Cardiac fibroblast (primary cell): ENCODE measurements at places on chromosomes 16 and 17.

GRCh38 chr16:87789437-87790291, 23.9 kb upstream of the KLHDC4 start:
- peak; percentile 51 for DNase-seq

GRCh38 chr17:27463235-27463677, 7.0 kb downstream of the KSR1 start:
- DNase-seq, result no peak

- DNase-seq, result no peak
Measured at GRCh38 chr16:52558448-52558847, 11.5 kb upstream of the TOX3 start.

DNA sequence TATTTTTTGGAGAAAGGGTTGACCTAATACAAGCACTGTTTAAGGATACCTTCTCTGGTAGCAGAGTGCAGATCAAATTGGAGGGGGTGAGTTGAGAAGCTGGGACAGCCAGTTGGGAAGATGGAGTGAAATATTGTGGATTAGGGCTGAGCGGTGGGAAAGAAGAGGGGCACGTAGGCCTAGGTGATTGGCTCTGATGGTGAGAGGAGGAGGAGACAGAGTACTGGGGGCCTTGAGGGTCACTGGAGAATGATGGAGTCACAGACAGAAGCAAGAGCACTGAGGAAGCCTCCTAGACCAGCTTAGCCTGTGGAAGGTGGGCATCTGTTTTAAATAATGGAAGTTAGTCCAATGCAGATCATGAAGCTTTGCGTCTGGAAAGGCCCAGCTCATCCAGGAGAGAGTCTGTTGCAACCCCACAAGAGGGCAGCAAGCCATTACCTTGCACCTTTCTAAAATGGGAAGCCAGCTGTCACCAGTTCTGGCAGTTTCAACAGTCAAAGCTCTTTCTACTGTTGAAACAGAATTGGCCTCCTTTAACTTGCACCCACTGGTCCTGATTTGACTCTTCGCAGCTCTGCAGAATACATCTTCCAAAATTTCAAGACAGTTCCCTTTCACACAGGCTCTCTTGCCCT, 11.8 kb downstream of the SLC9A5 start:
- peak; percentile 75 for DNase-seq

- DNase-seq, result no peak
Measured at GRCh38 chr16:11310634-11310977, 29.5 kb upstream of the PRM1 start.

- DNase-seq, result peak; percentile 71
Measured at GRCh38 chr17:39080421-39081078, 70.9 kb downstream of the PLXDC1 start.

GRCh38 chr17:17376362-17376761, 73.2 kb downstream of the NT5M start:
- DNase-seq, result peak; percentile 56

GRCh38 chr16:1460602-1461138, 14.2 kb downstream of the CLCN7 start:
- no peak for DNase-seq

DNA sequence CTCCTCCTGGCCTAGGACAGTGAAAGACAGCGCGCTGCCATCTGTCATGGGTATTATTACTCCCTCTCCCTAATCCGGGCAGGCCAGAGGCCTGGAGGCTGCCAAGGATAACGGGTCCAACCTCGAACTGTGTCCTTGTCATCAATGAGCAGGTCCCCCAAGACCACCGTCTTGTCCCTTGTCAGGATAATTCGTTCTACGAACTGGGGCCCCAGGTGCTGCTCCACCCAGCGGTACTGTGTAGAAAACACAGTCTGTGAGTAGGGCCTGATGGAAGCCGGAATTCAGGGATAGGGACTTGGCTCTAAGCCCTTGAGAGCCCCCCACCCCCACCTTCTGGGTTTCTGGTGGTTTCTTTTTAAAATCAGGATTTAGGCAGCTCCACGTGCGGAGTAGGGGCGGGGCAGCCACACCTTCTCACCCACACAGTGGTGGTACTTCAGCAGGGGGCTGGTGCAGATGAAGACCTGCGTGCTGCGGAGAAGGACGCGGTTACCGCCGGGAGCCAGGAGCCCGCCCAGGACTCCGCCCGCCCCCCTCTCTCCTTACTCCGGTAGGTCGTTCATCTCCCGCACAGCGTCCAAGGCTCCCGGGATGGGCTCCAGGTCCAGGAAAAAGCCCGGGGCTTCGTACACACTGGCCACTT, 787 bp downstream of the NT5C start:
- DNase-seq, result peak; percentile 59

DNA sequence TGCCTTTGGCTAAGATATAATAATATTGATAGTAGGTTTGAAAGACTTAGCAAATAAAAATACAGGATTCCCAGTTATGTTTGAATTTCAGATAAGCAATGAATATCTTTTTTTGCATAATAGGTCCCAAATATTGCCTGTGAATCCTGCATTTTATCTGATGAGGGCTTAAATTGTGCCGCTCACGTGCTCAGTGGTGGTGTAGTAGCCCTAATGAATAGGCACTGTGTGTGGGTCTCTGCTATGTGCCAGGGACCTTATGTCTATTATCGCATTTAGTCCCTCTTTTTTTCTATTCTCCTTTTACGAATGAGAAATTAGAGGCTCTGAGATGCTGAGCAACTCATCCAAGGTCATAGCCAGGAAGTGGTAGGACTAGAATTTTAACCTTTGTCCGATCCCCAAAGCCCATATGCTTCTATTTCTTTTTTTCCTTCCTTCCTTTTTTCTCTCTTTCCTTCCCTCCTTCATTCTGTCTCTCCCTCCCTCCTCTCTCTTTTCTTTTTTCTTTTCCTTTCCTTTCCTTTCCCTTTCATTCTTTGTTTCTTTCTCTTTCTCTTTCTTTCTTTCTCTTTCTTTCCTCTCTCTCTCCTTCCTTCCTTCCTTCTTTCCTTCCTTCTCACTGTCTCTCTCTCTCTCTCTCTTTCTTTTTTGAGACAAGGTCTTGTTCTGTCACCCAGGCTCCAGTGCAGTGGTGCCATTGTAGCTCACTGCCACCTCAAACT, 47.2 kb downstream of the RGS9 start:
- DNase-seq, result no peak

GRCh38 chr16:16159662-16160061, 63.6 kb downstream of the ABCC6 start:
- no peak for DNase-seq

DNA sequence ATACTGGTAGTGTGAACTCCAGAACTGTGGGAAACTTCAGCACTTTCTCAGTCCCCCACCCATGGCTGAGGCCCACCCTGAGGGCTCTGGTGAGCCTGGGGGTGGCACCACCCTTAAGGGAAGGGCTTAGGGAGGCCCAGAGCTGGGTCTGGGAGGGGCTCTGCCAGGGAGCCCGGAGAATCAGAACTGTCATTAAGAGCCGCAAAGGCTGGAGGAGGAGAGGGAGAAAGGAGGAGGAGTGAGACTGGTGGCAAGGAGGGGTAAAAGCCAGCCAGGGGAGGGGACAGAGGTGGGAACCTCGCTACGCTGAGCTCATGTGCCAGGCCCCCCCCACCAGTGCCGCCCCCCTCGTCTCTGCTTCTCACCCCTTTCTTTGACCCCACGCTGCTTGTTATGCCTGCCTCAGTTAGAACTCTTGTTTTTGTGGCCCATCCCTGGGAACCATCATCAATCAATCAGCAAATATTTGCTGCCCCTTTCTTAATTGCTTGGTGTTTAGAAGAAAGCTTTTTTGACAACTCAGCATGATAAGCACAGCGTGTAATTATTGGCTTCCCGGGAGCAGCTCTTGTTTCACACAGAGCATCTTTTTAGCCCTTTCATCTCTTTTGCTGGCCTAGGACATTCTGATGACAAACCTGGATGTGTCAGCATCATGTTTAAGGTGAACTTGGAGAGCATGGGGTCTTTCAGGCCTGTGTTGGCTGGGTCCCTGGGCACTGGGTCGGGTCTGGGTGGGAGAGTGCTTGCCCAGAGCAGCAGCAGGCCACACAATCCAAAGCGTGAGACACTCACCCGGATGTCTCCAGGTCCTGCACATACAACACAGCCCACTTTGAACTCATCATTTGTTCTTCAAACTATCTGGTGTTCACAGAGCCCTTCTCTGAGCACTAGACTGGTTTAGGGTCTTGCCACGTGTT, 77.7 kb downstream of the NETO2 start:
- no peak for DNase-seq

DNA sequence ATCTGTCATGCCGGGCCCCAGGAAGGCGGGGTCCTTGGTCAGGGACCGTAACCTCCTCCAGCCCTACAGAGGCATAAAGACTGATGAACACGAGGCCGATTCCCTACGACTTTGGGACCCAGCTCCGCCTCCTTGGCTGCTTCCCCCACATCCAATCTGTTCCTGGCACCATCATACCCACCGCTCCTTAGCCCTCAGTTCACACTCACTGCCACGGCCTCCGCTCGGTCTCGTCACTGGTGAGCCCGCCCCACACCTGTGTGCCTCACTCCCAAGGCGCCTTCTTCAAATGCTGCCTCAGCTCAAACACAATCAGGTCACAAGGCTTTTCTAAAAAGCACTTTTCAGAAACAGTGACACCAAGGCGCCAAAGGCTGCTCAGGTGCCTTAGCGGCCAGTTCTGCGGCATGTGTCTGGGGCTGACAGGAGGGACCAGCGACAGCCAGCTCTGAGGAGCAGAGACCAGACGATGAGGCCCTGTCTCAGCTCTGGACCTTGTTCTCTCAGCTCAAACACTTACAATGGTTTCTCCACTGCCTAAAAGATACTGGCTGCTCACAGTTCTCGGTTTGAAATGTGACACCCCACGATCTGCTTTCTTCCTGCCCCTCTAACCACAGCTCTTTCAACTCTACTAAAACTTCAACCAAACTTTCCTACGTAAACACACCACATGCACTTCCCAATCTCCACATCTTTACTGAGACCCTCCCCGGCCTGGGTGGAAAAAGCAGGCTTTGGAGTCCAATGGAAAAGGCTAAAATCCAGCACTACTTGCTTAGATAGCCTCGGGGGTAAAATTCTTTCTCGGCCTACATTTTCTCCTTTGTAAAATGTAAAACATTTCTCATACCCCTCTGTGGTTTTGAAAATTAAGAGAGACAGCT, 33.2 kb downstream of the CYB5D2 start:
- no peak for DNase-seq

DNA sequence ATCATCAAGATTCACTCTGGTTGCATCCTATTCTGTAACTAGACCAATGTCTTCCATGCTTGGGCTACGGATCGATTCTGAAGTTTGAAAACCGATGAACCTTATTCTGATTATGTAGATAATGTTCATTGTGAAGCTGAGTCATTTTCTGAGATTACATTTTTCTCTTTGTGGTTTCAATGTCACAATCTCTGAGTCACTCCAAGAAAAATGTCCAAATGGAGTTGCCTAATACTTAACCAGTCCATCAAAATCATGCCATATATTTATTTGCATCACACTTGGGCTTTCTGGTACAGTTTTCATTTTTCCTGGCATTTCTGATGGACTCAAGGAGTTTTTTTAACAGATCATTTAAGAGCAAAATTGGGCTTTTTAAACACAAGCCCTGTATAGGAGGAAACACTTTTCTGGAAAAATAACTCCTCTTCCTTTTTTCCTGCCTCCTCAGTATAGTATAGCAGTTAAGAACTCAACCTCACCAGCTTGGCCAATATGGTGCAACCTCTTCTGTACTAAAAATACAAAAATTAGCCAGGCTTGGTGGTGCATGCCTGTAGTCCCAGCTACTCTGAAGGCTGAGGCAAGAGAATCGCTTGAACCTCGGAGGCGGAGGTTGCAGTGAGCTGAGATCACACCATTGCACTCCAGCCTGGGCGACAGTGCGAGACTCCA, 17.5 kb downstream of the CACNG3 start:
- DNase-seq, result peak; percentile 40

GRCh38 chr16:59042301-59042700, 308.2 kb upstream of the GOT2 start:
- DNase-seq, result no peak

GRCh38 chr17:28139822-28140221, 97.3 kb downstream of the NLK start:
- DNase-seq, result no peak

- no peak for DNase-seq
Measured at GRCh38 chr16:12601290-12601900, 202.3 kb downstream of the CPPED1 start.

GRCh38 chr16:85123891-85124635, 11.8 kb upstream of the CIBAR2 start:
- peak; percentile 87 for DNase-seq

DNA sequence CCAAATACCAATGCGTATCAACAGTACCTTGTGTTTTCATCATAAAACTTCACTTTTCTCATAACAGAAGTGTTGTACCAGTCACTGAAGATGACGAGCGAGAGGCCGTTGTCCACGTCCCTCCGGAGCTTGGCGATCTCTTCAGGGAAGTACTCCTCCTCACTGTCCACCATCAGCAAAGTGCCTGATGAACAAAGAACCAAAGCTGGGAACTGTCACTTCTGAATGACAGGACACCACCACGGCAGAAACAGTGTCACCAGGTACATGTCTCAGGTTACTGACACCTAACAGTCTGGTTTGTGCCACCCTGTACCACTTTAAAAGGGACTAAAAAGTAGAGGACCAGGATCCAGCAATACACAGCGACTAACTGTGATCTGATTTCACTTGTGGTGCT, 25.0 kb upstream of the SLC38A8 start:
- DNase-seq, result no peak

GRCh38 chr17:81870981-81871386, at the start of gene ARHGDIA:
TSS of gene ARHGDIA (minus strand) at chr17:81871337. CDS start at chr17:81869930, 1,407 bp downstream.
- no peak for DNase-seq

DNA sequence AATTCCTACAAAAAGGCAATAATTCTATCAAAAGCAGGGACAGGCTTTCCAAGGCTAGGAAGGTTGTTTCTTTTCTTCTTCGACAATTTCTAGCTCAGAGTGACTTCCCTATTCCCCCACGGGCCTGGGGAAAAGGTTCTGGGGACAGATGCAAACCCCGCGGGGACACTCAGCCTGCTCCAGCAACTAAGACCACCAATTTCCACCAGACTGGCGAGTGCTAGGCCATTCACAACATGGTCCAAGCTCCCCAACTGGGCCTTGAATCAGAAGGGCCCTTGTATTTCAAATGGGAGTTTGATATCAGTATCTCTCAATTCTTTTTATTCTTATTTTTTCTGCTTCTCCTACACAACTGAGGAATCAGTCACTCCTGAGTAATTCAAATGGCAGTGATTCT, 86.7 kb downstream of the USP31 start:
- no peak for DNase-seq

- DNase-seq, result no peak
Measured at GRCh38 chr17:807523-808294, 25.6 kb downstream of the MRM3 start.

DNA sequence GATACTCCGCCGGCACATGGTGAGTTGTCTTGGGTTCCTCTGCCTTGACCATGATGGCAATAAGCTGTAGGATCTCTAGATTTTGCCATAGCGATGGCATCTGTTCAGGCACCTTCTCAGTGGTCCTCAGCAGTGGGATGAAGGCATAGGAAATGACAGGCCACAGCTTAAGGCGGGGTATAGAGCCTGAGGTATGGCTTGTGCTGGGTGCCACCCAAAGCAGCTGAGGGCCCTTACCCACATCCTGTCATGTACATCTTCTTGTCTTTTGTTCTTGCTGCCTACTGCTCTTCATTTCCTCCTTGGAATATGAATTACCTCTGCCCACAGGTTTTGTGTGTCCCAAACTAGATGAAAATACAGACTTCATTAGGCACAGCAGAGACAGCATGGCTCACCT, 29.5 kb downstream of the KAT7 start:
- no peak for DNase-seq

GRCh38 chr16:53732296-53732929, 28.5 kb downstream of the FTO start:
- no peak for DNase-seq

- DNase-seq, result no peak
Measured at GRCh38 chr17:338442-339192, 14.0 kb downstream of the RPH3AL start.

- DNase-seq, result no peak
Measured at GRCh38 chr16:14460726-14461125, 169.3 kb downstream of the PARN start.

- peak; percentile 93 for DNase-seq
Measured at GRCh38 chr17:80891397-80892018, 100.1 kb upstream of the CHMP6 start.
